Posterior vena cava (tissue), 2 donors: ENCODE measurements at places on chromosomes 16 and 17. TPM values are rescaled to one million over a fixed set of nuclear protein-coding genes. Genes with fewer than 3 reads are reported as not detected.

C17orf50 gene
- not detected for total RNA-seq

SCNN1B gene
- total RNA-seq = 2.7 TPM

TP53TG3C gene
- not detected for total RNA-seq

VPS35L gene
- 51.1 TPM for total RNA-seq

KRT13 gene
- total RNA-seq = not detected

CTF1 gene
- total RNA-seq = 5.2 TPM

CTRL gene
- 1.1 TPM for total RNA-seq

ITGAX gene
- total RNA-seq = 13.4 TPM

SHBG gene
- total RNA-seq = not detected

ZP2 gene
- not detected for total RNA-seq

TOM1L1 gene
- total RNA-seq = 4.7 TPM

ASPA gene
- 9.7 TPM for total RNA-seq

SCGB1C2 gene
- total RNA-seq = not detected

PIK3R5 gene
- 15.2 TPM for total RNA-seq

CREBBP gene
- 56.8 TPM for total RNA-seq

TSPAN10 gene
- 0.14 TPM for total RNA-seq

RAMP2 gene
- total RNA-seq = 56.8 TPM

TRIM25 gene
- total RNA-seq = 43.2 TPM

KRTAP4-5 gene
- not detected for total RNA-seq

LPO gene
- total RNA-seq = not detected

TBCD gene
- 80.5 TPM for total RNA-seq

C1QTNF8 gene
- not detected for total RNA-seq

TMC8 gene
- 6.4 TPM for total RNA-seq

ABCC11 gene
- not detected for total RNA-seq

ACSM5 gene
- 3.0 TPM for total RNA-seq

TSPOAP1 gene
- 8.2 TPM for total RNA-seq

SOX8 gene
- total RNA-seq = 0.79 TPM

CENPX gene
- total RNA-seq = 30.9 TPM

TEDC2 gene
- not detected for total RNA-seq

USP43 gene
- not detected for total RNA-seq

TRPV3 gene
- 1.5 TPM for total RNA-seq

SHISA9 gene
- total RNA-seq = not detected

KRTAP3-2 gene
- not detected for total RNA-seq

PRR11 gene
- total RNA-seq = 0.81 TPM

TEX19 gene
- not detected for total RNA-seq

CDK5R1 gene
- total RNA-seq = 1.3 TPM

CBLN1 gene
- total RNA-seq = 0.67 TPM

TMEM95 gene
- not detected for total RNA-seq

ANKRD11 gene
- total RNA-seq = 95.0 TPM

CLEC19A gene
- total RNA-seq = not detected

DHRS13 gene
- 3.7 TPM for total RNA-seq

OR1A2 gene
- not detected for total RNA-seq

TPSAB1 gene
- 12.2 TPM for total RNA-seq

NPIPB13 gene
- 5.7 TPM for total RNA-seq

TMC7 gene
- 1.6 TPM for total RNA-seq
